Karpas-422 (cell line): ENCODE measurements at places on chromosomes 3 and 15.

DNA sequence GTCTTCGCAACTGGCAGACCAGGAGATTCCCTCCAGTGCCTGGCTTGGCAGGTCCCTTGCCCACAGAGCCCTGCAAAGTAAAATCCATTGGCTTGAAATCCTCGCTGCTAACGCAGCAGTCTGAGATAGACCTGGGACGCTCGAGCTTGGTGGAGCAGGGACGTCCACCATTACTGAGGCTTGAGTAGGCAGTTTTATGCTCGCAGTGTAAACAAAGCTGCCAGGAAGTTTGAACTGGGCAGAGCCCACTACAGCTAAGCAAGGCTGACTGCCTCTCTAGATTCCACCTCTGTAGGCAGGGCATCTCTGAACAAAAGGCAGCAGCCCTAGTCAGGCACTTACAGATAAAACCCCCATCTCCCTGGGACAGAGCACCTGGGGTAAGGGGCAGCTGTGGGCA is 205.0 kb upstream of the MME start:
- no peaks in the 10 kb centered on the region for H3K36me3 ChIP-seq
- no peak for DNase-seq
- H3K4me1 ChIP-seq = no peaks in the 10 kb centered on the region
- no peaks in the 10 kb centered on the region for H3K27me3 ChIP-seq
- H3K4me3 ChIP-seq = no peak overlapping the region

DNA sequence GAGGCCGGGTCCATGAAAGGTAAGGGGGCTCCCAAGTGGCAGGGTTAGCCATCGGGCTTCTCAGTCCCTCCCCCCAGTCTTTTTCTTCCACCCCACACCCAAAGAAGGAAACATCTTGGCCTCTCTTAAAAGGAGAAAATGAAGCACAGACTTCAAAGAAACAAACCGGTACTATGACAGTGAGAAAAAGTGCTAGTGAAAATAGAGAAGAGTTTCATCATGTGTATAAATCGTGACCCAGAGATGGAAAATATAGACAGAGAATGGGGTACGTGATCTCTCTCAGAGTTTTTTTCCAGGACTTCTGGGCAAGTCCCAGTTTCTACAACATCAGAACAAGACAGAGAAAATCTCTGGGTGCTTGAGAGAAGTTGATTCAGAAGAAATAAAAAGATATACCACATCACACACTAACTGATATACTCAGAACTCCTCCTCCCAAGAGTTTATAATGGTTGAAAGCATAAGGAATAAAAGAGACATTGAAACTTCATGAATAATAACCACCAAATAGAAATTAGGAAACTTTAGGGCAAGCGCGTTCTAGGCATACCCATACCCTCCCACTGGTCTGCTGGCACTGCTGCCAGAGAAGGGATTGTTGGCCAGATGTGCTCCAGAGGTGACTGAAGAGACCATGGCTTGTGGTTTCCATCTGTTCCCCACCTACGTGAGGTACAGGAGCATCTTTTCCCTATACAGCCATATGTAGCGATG is 318.9 kb upstream of the CHRM5 start:
- no peaks in the 10 kb centered on the region for H3K4me1 ChIP-seq
- no peaks in the 10 kb centered on the region for H3K36me3 ChIP-seq
- DNase-seq = no peak
- no peaks in the 10 kb centered on the region for H3K27me3 ChIP-seq

DNA sequence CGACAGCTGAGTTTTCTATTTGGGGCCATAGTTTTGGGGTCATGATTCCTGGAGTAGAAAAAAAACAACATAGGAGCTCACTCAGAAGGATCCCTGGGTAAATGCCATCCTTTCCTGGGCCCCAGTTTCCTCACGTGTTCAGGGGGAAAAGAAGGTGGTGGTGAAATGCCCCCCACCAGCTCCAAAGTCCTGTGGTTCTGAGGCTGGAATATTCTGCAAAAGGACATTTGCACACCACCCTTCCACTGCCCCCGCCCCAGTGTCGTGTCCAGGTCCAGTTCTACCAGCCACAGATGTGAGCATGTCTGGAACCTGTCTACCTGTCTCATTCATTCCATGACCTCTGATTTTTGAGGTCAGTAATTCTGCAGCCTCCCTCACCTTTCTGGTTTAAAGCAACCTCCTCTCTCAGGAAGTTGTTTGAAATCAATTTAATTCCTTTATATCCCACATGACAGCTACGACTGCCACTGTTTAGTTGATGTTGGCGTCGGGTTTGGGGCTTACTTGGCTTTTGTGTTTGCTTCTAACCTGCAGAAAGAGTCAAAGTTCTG is 82.1 kb downstream of the SMAD3 start:
- H3K27me3 ChIP-seq = no peaks in the 10 kb centered on the region
- peaks cover 6% of the 10 kb centered on the region for H3K4me1 ChIP-seq
- DNase-seq = no peak

GRCh38 chr3:160170409-160171370 is 54.5 kb upstream of the C3orf80 start:
- no peak overlapping the region for H3K27ac ChIP-seq
- DNase-seq = no peak
- no peaks in the 10 kb centered on the region for H3K36me3 ChIP-seq
- no peaks in the 10 kb centered on the region for H3K27me3 ChIP-seq
